ENCODE measurements at places on chromosomes 2 and 18. TPM values are rescaled to one million over a fixed set of nuclear protein-coding genes. Genes with fewer than 3 reads are reported as not detected.

Gene HOXD9
- not detected for polyA plus RNA-seq

Gene GKN1
- not detected for polyA plus RNA-seq

DNA sequence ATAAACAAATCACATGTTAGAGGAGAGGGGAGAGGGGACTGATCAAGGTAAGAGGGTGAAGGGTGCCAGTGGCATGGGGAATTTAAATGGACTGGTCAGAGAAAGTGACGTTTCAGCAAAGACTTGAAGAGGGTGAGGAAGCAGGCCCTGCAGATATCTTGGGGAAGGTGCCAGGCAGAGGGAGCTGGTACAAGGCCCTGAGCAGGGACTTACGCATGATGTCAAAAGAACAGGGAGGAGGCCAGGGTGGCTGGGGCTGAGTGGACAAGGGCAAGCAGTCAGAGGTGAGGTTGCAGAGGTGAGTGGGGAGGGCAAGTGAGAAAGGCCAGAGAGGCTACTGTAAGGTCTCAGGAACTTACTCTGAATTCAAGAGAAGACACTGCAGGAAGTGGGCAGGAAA lies 53.3 kb upstream of the RMP24 start:
- DNase-seq, result no peak

- no peak for DNase-seq
Measured at GRCh38 chr18:3879114-3879835, 429.3 kb downstream of the TGIF1 start.

DNA sequence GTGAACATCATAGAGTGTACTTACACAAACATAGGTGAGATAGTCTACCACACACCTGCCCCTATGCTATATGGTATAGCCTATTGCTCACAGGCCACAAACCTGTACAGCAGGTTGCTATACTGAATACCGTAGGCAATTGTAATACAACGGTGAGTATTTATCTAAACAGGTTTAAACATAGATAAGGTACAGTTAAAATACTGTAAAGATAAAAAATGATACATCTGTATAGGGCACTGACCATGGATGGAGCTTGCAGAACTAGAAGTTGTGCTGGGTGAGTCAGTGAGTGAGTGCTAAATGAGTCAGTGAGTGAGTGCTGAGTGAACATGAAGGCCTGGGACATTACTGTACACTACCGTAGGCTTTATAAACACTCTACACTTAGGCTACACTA lies 267.0 kb upstream of the HS6ST1 start:
- peak; percentile 98 for DNase-seq

- no peak for DNase-seq
Measured at GRCh38 chr18:5961828-5962150, 66.5 kb upstream of the TMEM200C start.

- peak; percentile 79 for DNase-seq
Measured at GRCh38 chr18:9951022-9951859, 37.4 kb downstream of the VAPA start.

Data from IMR-90 (cell line).